ENCODE measurements at places on chromosomes 3 and 15. TPM values are rescaled to one million over a fixed set of nuclear protein-coding genes. Genes with fewer than 3 reads are reported as not detected.

The PIK3CB gene
- 17.6 TPM for total RNA-seq

The TXNRD3 gene
- 7.1 TPM for total RNA-seq

The ANKUB1 gene
- total RNA-seq = not detected

The TOP2B gene
- total RNA-seq = 133 TPM

The CYP11A1 gene
- total RNA-seq = under 0.01 TPM

The GABRB3 gene
- 0.65 TPM for total RNA-seq

The PIGB gene
- 8.0 TPM for total RNA-seq

The RARRES1 gene
- total RNA-seq = 43.9 TPM

The KCNAB1 gene
- total RNA-seq = 3.5 TPM

The MAP1A gene
- 132 TPM for total RNA-seq

The IL5RA gene
- not detected for total RNA-seq

The CAPN3 gene
- total RNA-seq = 4.2 TPM

The SQOR gene
- 44.5 TPM for total RNA-seq

The TMEM45A gene
- 107 TPM for total RNA-seq

All from smooth muscle cell of the umbilical artery (primary cell).